Smooth muscle cell of bladder (primary cell): ENCODE measurements at places on chromosomes 7 and 10. TPM values are rescaled to one million over a fixed set of nuclear protein-coding genes. Genes with fewer than 3 reads are reported as not detected.

Gene TMEM236
- total RNA-seq, result under 0.01 TPM in 2 replicates

Gene FAM131B
- 1.00 and 1.9 TPM in 2 replicates for total RNA-seq

Gene NXPH1
- total RNA-seq, result not detected in 2 replicates

Gene UBE2D1
- 10.4 and 11.7 TPM in 2 replicates for total RNA-seq

Gene DGKI
- total RNA-seq, result 4.0 and 5.3 TPM in 2 replicates
